ENCODE measurements at places on chromosomes 16 and 17.

DNA sequence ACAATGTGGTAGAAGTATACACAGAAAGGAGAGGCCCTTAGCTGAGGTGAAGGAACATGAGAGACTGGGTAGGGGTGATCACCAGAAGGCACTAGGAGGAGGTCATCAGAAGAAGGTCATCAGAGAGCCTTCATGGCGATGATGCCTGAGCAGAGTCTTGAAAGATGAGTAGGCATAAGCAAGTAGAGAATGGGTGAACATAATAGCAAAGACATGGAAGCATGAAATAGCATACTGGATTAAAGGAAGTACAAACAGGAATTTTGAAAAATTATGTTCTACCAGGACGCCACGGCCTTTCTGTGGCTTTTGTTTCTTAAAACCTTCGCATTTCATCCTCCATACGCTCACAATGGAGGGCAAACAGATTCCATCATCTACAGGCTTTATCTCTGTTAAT is 2.9 kb downstream of the IKZF3 start:
- no peak for DNase-seq

DNA sequence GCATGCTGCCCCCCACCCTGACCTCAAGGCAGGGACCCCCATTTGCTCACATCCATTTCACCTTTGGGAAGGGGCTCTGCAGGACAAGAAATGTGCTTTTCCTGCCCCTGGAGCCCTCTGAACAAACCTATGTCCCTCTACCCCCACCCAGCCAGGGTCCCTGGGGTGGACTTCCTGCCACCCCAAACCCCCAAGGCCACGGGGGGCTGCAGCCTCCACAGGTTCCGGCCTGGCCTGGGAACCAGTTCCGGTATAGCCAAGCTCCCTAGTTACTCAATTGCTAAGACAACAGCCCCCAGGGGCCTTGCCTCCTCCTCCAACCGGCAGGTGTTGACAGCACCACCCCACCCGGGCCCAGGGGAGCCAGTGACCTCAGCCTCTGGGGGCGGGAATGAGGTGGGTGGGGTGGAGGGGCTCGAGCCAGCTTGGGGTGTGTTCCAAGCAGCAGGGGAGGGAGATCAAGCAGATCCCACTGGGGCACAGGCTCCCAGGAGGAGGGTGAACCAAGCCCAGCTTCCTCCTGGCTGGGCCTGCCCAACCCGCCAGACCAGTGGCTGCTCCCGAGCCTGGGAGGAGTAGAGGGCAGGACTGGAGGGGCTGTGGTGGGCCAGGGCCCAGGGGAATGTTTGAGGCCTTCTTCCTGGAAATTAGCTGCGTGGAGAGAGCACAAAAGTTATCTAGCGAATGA is 6.6 kb downstream of the PNMT start:
- DNase-seq, result no peak

DNA sequence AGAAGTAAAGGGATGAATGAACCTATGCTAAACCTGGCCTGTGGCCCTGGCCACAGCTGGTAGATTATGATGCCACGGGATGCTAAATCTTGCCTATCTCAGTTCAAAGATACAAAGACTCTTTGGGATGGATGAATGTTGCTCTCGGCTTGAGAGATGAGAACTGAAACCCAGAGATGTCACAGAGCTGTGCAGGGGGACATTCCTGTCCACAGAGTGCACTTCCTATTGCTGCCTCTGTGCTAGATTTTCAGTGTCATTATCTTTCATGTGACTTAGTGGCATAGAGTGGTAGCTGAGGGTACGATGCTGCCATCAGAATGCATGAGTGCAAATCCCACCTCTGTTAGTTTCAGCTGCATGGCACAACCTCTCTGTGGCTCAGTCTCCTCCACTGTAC is 2.3 kb upstream of the MT1M start:
- DNase-seq, result no peak

GRCh38 chr16:57175896-57176295 is 9.9 kb downstream of the PSME3IP1 start:
- DNase-seq, result no peak

DNA sequence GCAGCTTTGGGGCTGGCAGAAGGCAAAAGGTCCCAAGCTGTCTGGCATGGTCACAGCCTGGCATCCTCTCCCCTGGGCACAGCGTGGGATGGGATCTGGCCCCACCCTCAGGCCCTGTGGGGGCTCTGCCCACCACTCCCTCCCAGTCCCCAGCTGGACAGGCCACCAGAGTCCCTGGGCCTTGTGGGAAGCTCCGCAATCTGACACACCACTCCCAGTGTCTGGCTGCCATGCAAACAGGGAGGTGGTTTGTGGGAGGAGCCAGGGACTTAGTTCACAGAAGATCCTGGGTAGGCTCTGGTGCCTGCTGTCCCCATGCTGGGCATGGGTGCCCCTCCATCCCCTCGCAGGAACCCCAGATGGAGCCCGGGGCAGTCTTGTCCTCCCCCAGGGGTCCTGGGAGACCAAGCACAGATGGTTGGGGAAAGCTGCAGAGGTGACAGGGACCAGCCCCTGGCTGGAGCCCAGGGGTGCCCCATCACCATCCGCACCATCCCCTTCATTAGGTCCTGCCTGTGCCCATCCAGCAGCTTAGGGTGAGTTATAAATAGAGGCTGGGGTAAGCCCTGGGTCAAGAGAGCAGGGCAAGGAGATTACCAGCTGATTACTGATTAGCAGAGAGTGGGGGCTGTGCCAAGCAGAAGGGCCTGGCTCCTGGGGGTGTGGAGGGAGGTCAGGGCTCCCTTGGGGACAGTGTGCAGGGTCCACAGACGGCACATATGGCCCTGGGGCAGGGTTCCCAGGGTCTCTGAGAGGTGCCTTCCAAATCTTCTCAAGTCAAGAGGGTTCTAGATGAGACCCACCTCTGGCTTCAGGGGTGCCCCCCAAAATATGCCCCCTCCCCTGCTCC is 6.2 kb downstream of the FSCN2 start:
- no peak for DNase-seq

DNA sequence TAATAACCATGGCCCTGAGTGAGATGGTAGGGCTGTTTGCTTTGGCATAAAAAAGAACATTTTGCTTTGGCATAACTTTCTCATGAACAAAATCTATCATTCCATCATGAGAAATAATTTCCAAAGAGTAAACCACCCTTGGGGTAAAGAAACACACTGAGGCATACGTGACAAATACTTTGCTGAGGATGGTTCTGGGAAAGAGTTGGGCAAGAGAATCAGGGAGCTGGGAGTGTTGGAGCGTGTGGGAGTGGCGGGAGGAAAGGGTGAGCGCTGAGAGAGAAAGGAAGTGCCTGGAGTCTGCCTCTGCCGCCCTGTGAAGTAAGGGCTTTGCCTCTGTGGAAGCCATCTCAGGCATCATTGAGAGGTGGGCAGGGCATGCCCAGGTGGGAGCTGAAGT is 60.2 kb upstream of the ARHGAP44 start:
- no peak for DNase-seq

DNA sequence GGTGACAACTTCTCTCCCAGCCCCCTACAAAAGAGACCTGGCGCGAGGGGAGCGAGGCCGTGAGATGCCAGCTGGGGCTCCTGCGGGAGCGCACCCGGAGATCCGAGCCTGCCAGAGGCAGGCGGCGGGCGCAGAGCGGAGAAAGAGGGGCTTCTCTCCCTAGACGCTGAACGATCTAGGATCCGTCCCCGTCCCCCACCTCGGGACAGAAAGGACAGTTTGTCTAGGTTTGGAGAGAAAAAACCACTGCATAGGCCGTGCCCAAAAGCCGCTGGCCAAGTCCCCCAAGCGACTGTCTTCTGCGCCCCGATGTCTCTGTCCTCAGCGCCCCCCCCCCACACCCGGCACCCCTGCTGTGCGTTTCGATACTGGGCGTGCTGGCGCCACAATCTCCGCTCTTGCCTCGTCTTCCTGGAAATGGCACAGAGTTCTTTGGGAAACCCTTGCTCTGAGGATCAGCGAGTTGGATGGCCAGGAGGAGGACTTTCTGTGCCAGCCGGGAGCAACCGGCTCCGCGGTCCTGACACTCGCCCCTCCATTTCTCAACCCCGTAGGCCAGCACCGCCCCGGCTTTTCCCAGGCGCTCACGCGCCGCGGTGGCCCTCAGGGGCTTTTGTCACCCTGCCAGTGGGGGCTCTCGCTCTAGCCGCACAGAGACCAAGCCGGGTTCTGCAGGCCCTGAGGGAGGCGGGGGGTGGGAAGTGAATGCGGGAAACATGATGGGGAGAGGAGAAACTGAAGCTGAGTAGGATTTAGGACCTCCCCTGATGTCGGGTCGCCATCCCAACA is 1.0 kb downstream of the SSTR2 start:
- DNase-seq, result no peak

- peak; percentile 24 for DNase-seq
Measured at GRCh38 chr17:1186214-1186820, 6.5 kb upstream of the ABR start.

- no peak for DNase-seq
Measured at GRCh38 chr17:45111850-45112249, 20.5 kb downstream of the PLCD3 start.

DNA sequence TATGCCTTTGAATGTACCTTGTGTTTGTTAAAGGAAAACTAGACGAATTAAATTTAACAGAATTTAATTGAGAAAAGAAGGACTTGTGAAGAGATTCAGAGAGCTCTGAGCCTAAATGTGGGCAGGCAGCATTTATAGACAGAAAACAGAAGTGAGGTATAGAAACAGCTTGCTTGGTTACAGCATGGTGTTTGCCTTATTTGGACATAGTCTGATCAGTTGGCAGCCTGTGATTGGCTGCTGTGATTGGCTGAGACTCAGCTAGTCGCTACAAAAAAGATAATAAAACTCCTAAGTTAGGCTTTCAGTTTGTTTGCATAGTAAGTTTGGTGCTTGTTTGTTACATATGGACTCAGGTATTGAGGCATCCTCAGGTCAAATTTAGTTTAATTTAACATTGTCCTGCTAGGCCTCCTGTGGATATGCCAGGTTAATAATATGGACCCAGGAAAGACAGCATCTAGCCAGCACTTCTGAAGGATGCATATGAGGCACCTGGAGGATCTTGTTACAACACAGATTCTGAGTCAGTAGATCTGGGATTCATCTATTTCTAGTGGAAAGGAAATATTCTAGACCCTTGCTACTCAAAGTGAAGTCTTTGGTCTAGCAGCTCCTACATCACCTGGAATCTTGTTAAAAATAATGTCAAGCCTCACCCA is 43.4 kb downstream of the SLFN5 start:
- no peak for DNase-seq

GRCh38 chr17:49439673-49440571 is 25.2 kb upstream of the PHB1 start:
- no peak for DNase-seq

- no peak for DNase-seq
Measured at GRCh38 chr16:82116535-82116934, 53.5 kb downstream of the MPHOSPH6 start.

GRCh38 chr16:28110074-28110473 is 46.6 kb upstream of the GSG1L start:
- no peak for DNase-seq

DNA sequence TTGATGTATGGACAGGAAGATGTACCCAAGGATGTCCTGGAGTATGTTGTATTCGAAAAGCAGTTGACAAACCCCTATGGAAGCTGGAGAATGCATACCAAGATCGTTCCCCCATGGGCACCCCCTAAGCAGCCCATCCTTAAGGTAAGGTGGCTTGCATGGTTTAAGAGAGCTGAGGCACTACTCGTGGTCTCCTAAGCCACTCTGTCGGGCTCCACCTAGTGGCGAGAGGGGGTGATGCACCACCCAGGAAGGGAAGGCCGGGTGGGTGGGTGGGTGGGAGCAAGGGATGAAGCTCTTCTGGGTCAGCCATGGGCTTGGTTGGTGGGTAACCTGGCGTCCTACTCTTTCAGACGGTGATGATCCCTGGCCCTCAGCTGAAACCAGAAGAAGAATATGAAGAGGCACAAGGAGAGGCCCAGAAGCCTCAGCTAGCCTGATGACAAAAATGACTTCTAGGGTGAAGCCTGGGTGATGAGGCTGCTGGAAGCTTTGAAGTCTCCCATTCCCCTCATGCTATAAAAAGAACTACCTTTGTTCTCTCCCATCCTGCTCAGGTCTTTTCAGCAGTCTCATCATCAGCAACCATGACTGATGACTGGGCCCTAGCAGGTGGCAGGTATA is 21.5 kb downstream of the GPR179 start:
- peak; percentile 43 for DNase-seq

GRCh38 chr17:830381-830780 is 48.2 kb downstream of the MRM3 start:
- DNase-seq, result no peak

Data from lung microvascular endothelial cell (primary cell).